Tibial artery (tissue), 4 donors: ENCODE measurements at places on chromosomes 7 and 10.

- peak overlapping the region; percentile 12 for H3K4me3 ChIP-seq
- peak overlapping the region; percentile 65 for H3K27ac ChIP-seq
- no peak for DNase-seq
- peaks cover 3% of the 10 kb centered on the region for H3K36me3 ChIP-seq
Measured at GRCh38 chr7:121045090-121045489, 56.6 kb downstream of the CPED1 start.

DNA sequence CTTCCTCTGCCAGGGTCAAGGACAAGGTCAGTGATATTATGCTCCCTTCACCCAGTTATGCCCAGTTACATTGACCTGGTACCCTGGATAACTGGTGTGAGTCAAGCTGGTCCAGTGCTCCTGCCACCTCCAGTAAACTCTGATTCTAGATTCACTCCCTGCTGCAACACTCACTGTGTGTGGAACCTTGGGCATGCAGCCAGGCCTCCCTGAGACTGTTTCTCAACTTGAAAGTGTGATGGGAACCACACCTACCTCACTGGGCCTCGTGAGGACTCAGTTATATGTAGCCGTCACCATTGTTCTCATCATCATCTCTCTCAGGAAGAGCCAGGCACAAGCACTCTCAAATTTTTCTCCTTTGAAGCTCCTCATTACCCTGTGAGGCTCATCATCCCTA lies 935 bp upstream of the ZNF736 start:
- H3K36me3 ChIP-seq, result no peaks in the 10 kb centered on the region
- H3K27ac ChIP-seq, result no peak overlapping the region
- H3K4me1 ChIP-seq, result peaks cover 17% of the 10 kb centered on the region
- no peaks in the 10 kb centered on the region for H3K27me3 ChIP-seq
- no peak overlapping the region for H3K4me3 ChIP-seq

DNA sequence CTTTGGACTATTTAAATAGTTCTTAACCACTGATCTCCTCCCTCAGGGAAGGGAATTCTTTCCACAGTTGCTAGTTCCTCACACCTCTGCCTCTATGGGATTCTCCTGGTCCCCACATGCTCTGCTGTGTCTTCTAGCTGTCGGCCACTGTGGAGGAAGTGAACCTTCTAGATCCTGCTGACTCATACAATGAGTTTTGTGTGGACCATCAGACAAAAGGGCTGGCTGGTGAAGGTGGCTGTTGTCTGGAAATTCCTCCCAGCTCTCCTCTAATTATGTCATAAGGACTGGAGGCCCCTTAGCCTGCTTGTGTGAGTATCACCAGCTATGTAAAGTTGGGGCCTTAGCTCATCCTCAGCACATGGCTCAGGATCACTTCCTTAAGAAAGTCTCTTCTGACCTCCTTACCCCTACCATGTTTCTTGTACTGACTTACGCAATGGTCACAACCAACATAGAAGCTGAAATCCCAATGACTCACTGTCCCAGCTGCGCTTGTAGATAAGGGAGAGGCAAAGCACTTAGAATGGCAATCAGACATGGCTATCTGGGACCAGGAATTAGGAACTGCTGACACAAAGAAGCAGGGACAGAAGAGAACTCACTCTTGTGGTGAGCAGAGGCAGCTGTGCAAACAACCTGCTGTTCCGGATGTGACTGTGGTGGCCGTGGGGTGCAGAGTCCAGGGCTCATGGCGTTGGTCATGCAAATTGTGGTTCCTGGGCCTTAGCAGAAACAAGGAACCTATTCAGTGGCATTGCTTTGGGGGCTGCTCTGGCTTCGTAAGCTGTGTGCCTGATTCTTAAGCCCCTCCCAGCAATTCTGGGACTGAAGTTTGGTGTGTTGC lies 2.5 kb upstream of the MACC1 start:
- H3K36me3 ChIP-seq, result no peaks in the 10 kb centered on the region
- H3K27ac ChIP-seq, result no peak overlapping the region

DNA sequence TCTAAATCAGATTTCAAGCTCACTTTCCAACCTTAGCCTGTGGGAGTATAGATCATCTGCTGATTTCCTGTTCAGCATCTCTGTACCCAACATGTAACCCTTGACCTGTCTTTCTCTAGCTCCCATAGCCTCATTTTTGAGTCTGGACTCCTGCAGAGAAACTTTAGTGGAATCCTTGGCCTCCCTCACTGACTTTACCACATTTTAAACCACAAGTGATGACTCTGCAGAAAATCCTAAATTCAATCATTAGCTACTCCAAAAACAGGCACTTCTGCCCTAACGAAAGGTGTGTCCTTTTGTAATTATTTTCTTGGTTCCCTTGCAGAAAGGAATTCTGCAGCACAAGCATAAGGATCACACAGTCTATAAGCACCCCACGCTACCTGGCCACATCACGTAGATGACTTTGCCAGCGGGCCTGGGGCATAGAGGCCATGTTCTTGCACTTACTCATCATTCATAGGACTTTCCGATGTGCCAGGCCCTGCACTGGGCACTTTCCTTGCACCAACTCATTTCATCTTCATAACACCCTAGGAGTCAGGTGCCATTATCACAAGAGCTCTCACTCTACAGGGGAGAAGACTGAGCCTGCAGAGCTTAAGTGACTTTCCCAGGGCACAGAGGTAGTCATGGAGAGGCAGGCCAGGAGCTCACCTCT lies 57.2 kb upstream of the OPALIN start:
- no peak overlapping the region for H3K27ac ChIP-seq
- no peaks in the 10 kb centered on the region for H3K36me3 ChIP-seq
- no peak for DNase-seq
- H3K27me3 ChIP-seq, result peaks cover 3% of the 10 kb centered on the region

DNA sequence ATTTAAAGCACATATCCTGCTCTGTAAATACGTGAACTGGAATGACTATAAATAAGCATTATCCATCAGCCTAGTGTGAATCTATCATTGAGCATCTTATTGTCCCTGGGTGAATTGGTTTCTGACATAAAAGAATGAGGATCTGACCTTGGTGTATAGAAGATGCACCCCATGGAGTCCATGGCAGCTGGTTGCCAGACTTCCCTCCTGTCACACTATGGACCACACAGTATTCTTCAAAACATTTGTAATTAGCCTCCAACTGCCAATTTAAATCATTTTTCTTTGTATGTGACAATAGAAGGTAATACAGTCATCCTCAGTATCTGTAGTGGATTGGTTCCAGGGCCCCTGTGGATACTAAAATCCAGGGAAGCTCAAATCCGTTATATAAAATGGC lies 238.1 kb upstream of the ZWINT start:
- H3K27me3 ChIP-seq, result no peaks in the 10 kb centered on the region
- H3K4me3 ChIP-seq, result no peak overlapping the region
- no peaks in the 10 kb centered on the region for H3K36me3 ChIP-seq

DNA sequence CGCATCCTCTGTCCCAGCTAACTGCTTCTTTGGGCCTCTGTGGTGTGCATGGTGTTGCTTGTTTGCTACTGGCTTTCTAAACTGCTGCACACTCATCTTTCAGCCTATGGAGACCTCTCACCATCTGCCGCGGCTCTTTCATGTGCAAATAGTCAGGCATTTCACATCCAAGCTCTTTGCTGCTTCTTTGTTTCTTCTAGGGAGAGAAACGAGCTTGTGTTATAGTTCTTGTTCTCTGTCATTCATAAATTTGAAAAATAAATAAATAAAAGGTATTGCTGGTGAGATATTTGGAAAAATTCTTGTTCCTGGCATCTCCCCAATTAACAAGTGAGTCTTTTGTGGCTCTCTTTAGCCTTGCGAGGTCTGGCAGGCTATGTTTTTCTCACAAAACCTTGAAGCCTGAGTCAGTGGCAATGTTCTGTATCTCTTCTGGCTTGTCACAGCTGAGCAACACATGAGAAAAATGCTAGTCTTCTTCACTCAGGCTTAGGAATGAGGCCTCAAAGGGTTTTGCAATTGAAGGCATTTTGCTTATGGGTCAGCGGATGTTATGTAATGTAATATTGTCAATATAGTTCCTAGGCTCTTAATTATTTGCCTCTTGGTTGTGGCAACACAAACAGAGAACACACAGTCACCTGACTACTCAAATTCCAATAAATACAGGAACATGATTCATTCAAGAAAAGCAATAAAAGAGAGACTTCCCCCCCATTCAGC lies 274.0 kb downstream of the FRMD4A start:
- DNase-seq, result no peak
- H3K4me1 ChIP-seq, result no peaks in the 10 kb centered on the region
- H3K36me3 ChIP-seq, result no peaks in the 10 kb centered on the region

- H3K4me1 ChIP-seq, result peaks cover 99% of the 10 kb centered on the region
- peak overlapping the region; percentile 83 for H3K27ac ChIP-seq
- H3K27me3 ChIP-seq, result no peaks in the 10 kb centered on the region
- H3K36me3 ChIP-seq, result no peaks in the 10 kb centered on the region
- no peak for DNase-seq
Measured at GRCh38 chr7:25847336-25848070, 304.5 kb upstream of the NFE2L3 start.
